ENCODE measurements at places on chromosomes 12 and 14.

DNA sequence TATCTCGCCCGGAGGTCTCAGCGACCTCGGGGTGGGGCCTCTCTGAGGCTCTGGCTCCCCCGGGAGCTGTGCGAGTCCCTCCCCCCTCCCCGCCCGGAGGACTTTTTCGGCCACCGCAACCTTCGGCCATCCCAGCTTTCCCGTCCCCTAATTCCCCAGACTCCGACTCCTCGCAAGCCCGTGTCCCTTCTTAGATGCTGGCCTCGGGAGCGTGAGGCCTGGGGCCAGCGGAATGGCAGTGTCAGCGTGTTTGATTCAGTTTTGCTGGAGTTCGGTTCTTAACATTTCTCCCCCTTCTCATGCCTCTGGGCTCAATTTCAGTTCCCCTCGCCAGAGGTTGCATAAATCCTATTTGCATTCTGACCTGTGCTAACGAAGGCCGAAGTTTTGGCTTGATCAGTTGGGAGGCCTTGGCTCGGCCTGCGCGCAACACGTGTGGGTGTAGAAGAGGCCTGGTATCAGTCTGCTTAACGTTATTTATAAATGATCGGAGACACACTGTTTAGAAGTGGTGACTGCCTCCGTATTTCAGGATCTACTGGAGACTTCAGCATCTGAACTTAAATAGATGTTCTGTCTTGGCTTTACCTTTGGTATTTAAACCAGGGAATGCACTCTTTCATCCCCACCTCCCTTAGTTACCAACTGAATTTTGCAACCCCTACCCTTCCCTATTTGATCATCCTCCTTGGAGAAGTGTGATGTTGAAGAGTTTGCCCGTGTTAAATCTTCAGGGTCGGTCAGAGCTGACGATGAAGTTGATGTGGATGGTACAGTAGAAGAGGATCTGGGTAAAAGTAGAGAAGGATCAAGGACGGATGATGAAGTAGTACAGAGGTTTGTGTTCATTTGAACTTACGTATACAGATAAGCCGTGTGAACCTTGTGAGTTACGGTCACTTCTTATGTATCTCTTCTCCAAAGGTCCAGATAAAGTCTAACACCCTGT, 851 bp downstream of the HSP90B1 start:
- DNase-seq = no peak

GRCh38 chr12:107163413-107163812, 70.1 kb upstream of the CRY1 start:
- no peak for DNase-seq

- DNase-seq = no peak
Observed at GRCh38 chr12:128791395-128792322, 32.1 kb downstream of the SLC15A4 start.

DNA sequence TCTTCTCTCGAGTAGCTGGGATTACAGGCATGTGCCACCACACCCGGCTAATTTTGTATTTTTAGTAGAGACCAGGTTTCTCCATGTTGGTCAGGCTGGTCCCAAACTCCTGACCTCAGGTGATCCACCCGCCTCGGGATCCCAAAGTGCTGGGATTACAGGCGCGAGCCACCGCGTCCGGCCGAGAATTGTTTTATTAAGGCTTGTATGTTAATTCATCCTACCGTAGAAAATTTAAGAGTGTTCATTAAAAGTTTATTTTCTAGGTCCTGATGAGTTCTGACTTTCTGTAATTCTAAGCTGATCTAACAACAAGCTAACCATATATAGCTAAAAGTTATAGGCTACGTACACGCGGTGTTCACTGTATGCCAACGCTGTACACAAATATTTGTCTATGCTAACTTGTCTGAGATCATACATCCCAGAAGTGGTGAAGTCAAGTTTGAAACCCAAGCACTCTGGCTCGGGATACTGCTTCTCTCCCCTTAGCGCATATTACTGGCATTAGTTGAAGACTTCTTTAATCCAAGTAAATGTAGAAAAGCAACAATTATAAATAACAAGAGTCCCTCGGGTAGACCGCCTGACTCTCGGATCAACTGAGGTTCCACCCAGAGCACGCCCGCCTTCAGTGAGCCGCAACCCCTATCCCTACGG, 570 bp upstream of the MRPS35 start:
- no peak for DNase-seq

GRCh38 chr14:94545131-94545841, 16.0 kb upstream of the SERPINA4 start:
- DNase-seq = no peak

DNA sequence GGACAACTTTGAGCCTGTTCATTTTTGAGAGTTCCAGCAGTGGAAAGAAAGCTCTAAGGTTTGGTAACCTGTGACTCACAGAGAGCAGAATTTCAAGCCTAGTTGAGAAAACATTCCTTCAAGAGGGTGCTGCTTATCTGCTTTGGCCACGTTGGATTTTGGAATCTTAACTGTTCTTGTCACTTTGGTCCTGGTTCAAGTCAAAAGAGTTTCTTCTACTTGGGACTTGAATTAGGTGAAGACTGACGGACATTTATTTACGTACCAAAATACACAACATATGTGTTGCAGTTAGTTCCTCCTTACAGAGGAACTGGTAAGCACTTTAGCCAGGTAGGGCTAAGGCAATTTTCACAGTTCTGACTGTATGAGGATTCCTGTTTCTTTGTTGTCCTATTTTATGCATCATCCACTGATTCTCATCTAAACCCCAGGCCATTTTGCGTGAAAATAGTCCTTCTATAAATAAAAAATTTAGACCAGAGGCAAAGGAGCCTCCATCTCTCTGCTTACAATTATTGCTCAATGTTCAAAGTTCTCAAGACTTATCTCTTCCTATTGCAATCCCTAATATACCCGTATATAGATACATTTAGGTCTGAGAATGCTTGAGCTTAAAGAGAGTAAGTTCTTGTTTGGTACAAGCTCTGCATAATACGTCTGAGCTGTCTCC, 580.9 kb downstream of the DIO2 start:
- DNase-seq = no peak

GRCh38 chr14:69316449-69317101, 56.6 kb downstream of the GALNT16 start:
- no peak for DNase-seq
